ENCODE measurements at places on chromosomes 6 and 20. TPM values are rescaled to one million over a fixed set of nuclear protein-coding genes. Genes with fewer than 3 reads are reported as not detected.

GRCh38 chr6:169451065-169451838 is 197.6 kb upstream of the THBS2 start:
- peak; percentile 49 for DNase-seq

GRCh38 chr20:60054716-60055634 is 96.8 kb downstream of the CDH26 start:
- DNase-seq: no peak

GRCh38 chr6:106063448-106063850 is 22.7 kb upstream of the PRDM1 start:
- DNase-seq: peak; percentile 90

Gene SLC17A2
- not detected for total RNA-seq

Gene HCRTR2
- not detected for total RNA-seq

Gene ZNF318
- 2.1 TPM for total RNA-seq

Measured in bronchial epithelial cell (primary cell).